ENCODE measurements at places on chromosomes 1 and 21.

DNA sequence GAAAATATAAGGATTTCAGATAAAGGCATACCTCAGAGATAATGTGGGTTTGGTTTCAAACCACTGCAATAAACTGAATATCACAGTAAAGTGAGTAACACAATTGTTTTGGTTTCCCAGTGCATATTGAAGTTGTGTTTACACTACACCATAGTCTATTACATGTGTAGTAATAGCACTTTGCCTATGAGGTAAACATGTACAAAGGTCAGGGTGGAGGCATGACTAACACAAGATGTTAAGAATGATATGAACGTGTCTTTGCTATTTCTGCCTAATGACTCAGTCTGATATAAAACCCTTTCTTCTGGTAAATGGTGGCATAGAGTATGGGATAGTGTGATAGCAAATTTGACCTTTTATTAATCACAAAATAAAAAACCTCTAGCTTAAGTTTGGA, 621.5 kb upstream of the ADGRL2 start:
- DNase-seq: no peak

DNA sequence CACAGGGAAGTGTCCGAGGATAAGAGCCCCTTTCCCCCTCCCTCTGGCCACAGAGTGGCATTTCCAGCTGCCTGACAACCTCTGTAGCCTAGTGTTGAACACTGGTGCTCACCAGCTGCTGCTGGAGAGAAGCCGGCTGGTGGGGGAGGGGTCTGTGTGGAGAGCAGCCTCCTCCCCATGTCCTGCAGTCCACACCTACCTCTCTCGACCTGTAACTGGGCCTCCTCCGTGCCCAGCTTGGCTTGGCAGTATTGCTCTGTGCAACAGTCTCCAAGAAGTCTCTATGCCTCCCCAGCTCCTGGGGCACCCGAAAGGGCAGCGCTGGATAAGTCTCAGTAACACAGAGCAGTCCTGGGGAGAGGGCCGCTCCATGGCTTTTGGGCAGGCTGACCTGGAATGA, 17.0 kb downstream of the PAPPA2 start:
- no peak for DNase-seq

GRCh38 chr1:242002072-242002471, 3.2 kb upstream of the MAP1LC3C start:
- no peak for DNase-seq

- DNase-seq: no peak
Observed at GRCh38 chr1:208433086-208433485, 188.9 kb upstream of the PLXNA2 start.

DNA sequence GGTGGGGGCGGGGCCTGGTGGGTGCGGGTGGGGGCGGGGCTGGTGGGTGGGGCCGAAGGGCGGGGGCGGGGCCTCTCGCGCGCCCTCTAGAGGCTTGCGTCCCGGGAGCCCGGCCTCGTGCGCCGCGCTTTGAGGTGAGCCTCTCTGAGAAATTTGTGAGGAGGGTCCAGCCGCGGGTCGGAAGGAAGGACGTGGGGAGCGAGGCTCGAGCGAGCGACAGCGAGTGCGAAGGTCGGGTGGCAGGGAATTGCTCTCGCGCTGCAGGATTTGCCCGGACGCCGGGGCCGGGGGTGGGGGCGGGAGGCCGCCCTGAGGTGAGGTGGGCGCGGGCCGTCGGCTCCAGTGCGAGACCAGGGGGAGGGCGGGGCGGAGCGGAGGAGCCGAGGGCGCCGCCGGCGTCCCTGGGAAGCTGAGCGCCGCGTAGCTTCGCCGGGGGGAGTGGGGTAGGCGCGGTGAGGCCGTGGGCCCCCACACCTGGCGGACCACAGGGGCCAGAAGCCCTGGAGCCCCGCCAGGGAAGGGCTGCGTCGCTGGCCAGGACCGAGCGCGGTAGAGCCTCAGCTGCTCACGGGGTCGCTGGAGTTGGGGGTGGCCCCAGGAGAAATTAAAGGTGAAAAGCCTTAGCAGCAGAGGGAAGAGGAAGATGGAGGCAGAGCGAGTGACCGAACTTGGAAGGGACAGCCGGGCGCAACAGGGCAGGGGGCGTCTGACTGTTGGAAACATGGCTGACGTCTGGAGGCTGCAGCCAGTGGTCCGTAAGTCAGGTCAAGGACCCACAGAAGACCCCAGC, 754 bp upstream of the LSS start:
- DNase-seq: no peak
